H9 (cell line): ENCODE measurements at places on chromosomes 16 and 17. TPM values are rescaled to one million over a fixed set of nuclear protein-coding genes. Genes with fewer than 3 reads are reported as not detected.
A peak's percentile ranks its signal among the peaks of the same experiment; 100 is the strongest.

The ADAD2 gene
- total RNA-seq, result 0.99 and 1.0 TPM in 2 replicates

The NUPR1 gene
- total RNA-seq, result 0.15 and 0.35 TPM in 2 replicates

The TPSG1 gene
- total RNA-seq, result not detected in 2 replicates

The SDR42E1 gene
- total RNA-seq, result 0.02 TPM in 1 of 2 replicates, not detected in the other

The LGALS9B gene
- total RNA-seq, result not detected in 2 replicates

DNA sequence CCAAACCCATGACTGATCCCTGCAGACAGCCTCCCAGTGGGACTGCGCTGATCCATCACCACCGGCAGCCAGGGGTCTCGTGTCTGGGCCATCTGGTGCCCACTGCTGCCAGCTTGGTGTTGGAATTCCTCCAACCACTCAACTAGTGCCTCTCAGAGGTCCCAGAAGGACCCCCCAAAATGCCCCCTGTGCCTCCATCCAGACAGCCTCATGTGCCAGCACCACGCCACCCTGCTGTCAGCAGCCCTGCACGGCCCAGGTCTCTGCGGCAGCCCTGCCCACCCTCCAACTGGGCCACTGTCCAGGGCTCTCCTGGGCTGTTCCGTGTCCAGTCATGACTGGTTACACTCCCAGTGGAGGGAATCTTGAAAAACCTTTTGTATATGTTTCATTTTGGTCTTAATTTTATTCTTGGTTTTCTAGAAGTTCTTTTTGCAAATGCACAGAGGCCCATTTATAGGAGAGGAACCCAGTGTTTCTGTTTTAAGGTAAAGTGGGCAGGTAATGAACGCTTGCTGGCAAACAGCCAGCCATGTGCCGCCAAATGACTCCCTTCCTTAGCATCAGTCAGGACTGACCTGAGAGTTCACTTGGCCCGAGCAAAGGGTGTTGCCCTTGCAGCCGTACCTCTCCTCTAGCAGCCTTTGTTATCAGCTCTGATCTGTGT is 34.6 kb downstream of the GRIN2C start:
- DNase-seq, result no peak

DNA sequence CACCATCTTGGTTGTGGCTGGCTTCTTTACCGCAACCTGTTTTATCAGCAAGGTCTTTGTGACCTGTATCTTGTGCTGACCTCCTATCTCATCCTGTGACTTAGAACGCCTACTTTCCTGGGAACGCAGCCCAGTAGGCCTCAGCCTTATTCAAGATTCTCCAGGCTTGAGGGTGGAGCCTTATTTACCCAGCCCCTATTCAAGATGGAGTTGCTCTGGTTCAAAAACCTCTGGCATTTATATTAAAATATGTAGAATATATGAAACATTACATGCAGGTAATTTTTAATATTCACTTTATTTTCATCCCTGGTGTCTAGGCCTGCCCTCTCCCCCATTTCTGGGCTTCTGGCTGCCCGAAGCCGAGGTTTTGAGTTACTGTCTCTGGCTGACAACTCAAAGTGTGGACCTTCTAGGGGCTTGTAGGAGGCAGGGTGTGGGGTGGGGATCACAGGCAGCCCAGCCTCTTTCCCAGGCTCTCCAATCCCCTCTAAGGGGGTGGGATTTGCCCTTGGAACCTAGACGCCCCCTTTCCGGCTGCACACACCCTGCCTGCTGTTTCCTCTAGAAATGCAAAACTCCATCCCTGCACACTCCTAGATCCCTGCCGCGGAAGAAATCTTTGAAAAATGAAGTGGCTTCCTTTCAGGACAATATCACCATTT is 152.0 kb downstream of the KCNJ12 start:
- no peak for DNase-seq

GRCh38 chr16:4659363-4660353 is 33.7 kb upstream of the NUDT16L1 start:
- DNase-seq, result no peak

DNA sequence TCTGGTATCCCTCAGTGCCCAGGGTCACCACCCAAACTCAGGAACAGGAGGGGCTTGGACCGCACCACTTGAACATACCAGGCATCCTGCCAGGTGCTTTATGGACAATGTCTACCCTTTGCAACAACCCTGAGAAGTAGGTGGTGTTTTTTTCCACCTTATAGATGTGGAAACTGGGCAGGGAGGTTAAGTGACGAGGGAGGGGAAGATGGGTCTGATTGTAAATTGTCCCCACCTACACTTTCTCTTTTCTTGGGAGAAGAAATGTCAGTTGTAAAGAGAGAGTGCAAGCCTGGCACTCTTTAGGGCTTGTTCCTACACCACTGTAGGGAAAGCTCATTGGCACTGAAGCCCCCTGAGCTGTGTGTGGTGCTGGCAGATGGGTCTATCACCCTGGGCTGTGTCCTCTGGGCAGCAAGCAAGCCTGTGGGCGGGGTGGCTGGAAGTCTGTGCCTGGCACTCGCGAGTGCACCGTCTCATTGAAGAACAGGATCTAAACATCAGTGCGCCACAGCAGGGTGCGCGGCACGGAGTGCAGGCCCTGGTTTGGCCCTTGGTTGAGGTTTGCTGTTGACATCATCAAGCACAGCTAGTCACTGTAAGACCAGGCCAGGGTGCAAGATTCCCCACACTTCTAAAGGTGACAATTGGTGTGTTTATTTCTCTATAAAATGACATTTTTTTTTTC is 15.1 kb downstream of the NOD2 start:
- DNase-seq, result no peak

DNA sequence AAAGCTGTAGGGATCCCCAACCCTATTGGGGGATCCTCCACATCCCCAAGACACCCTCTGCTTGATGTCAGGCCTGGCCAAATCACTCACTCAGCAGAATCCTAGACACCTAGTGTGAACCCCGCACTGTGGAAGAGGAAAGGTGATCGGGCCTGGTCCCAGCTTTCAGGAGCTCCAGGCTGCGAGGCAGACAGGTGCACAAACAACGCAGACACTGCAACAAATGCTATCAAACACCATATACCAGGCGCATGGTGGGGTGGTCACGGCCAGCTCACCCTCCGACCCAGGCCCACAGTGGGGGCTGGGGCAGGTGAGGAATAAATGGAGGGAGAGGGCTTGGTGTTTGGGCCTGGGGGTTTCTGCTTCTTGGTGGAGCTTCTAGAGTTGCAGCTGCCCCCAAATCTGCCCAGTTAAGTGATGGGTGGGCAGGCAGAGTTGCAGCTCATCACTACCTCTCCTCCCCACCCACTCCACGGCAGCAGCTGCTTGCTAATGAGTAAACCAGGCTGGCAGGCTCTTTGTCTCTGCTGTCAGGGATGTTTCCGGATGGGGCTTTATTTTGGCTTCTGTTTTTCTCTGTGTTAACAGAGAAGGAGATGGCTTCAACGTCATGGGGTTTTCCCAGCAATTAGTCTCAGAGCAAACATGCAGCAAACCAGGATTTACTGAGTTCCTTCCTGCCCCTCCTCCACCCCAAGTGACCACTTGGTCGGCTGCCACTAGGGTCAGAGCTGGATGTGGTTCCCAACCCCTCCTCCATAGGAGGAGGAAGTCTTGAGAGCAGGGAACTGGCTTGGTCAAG is 46.6 kb downstream of the PECAM1 start:
- no peak for DNase-seq

DNA sequence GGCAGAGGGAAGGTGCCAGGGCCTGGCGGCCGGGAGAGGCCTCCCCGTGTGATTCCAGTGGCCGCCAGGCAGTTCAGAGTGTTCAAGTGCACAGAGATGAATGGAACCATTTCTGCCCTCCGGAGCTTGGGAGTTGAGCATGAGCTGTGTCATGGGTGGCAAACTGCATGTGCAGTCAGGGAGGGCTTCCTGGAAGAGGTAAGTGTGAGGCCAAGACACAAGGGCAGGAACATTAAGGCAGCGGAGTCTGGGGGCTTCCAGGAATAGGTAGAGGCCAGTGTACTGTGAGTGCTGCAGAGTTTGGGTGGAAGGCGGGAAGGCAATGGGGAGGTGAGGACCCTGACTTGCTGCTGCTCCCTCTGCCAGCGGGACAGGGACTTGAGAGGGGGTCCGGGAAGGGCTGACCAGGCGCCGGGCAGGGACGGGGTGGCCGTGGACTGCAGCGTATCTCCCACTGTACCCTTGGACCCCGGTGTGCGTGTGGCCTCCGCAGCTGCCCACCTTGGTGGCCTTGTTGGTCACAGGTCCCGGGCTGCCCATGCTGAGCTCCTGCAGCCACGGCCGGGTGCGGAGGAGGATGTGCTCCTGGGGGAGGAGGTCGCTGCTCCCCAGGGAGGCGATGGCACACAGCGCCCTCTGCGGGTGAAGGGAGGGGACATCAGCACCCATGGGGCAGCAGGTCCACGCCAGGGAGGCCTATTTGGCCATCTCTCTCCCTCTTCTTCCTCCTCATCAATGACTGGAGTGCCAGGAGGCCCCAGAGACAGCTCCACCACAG is 7.5 kb upstream of the CEP131 start:
- DNase-seq, result no peak

GRCh38 chr17:61235001-61235826 is 164.4 kb upstream of the TBX2 start:
- DNase-seq, result no peak

- DNase-seq, result peak; percentile 8
These were observed 258.4 kb upstream of the CACNG5 start for GRCh38 chr17:66576473-66576872.

DNA sequence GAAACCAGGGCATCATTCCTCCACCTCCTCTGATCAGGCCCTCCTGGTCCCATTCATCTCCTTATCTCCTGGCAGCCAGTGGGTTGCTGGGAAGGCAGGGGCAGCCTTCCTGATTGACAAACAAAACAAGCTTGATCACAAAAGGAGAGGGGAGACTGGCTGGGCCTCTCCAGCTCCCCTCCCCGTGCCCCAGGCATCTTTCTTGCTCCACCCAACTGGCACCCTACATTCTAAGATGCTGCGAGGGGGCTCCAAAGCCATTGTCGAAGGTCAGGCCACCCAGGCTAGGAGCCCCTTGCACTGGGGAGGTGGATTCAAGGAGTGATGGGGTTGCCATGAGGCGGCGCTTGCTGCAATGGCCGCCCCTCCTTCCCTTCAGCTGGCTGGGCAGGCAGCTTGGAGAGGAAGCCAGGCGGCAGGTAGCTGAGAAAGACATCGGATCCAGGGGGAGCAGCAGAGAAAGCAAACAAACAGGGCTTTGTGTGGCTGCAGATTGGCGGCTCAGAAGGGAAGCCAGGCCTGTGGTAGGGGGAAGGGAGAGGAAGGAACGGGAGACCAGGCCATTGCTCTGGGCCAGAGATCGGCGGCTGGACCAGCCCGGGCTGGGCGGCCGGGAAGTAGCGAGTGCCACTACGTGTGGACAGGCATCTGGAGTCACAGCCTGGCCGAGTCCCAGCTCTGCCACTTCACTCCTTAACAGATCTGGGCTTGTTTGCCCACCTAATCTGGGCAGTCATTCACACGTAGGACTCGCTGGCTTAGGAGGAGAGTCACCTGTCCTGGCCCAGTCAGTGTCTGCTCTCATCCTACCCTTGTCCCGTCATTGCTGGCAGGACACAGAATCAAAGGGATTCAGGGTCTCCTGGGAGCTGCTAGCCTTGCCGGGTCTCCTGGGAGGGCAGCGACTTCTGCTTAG is 12.3 kb downstream of the RAI1 start:
- DNase-seq, result peak; percentile 73

- DNase-seq, result no peak
These were observed 622.6 kb upstream of the GOT2 start for GRCh38 chr16:59356709-59357108.

DNA sequence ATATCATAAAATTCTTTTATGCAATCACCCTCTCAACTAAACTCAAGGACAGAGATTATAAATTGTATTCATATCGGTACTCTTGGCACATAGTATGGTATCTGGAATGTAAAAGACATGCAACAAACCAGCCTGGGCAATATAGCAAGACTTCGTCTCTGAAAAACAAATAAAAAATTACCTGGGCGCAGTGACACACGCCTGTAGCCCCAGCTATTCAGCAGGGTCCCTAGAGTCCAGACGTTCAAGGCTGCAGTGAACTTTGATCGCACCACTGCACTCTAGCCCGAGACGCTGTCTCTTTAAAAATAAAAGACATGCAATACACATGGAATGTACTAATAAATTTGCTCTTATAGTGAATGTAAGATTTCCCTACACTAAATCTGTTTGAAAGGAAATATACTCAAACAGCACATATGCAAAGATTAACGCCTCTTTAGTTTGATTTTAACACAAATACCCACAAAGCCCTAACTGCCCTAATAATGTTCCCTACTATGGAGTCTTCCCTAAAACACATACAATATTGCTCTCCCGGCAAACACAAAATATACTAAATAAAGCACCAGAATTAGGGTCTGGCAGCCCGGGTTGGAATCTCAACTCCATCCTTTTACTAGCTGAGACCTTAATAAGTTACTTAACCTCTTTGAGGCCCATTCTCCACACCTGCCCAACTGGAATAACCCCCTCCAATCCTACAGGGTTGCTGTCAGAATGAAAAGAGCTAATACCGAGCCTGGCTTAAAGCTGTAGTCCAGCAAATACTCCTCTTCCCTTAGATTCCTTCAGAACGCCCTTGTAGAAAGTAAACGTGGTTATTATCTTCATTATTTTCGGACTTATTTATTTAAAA is 1.2 kb downstream of the ABCA5 start:
- no peak for DNase-seq

GRCh38 chr16:51159296-51159695 is 8.2 kb upstream of the SALL1 start:
- no peak for DNase-seq

DNA sequence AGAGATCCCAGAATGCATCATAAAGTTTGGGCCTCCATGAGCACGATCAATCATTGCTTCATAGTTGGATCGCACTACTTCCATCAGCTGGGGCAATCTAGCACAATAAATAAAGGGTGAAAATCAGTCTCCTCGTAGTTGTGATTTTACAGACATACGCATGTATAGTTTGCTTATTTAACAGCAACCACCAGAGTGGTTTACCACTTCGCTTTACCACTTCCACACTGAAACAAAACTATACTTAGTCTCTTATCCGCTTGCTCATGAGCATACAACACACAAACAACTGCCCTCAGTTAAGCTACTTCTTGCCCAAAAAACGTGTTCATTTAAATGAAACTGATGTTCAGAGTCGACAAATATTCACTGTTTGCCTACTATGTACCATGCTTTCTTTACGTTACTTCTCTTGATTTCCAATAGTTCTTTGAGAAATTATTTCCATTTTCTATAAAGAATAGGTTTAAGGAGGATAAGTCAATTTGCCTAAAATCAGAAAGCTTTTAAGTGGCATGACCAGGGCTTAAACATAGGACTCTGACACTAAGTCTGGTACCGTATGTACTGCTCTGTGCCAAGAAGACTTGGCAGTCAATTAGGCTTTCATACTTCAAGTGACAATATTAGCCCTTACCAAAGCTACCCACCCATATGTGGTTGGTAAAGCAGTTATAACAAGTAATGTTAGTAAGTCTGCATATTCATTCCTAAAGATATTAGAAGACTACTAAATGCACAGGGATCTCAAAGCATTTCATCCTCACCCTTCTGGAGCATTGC is 22.0 kb downstream of the SETD6 start:
- no peak for DNase-seq
